ENCODE measurements at places on chromosomes 3 and 15.
A peak's percentile ranks its signal among the peaks of the same experiment; 100 is the strongest.

DNA sequence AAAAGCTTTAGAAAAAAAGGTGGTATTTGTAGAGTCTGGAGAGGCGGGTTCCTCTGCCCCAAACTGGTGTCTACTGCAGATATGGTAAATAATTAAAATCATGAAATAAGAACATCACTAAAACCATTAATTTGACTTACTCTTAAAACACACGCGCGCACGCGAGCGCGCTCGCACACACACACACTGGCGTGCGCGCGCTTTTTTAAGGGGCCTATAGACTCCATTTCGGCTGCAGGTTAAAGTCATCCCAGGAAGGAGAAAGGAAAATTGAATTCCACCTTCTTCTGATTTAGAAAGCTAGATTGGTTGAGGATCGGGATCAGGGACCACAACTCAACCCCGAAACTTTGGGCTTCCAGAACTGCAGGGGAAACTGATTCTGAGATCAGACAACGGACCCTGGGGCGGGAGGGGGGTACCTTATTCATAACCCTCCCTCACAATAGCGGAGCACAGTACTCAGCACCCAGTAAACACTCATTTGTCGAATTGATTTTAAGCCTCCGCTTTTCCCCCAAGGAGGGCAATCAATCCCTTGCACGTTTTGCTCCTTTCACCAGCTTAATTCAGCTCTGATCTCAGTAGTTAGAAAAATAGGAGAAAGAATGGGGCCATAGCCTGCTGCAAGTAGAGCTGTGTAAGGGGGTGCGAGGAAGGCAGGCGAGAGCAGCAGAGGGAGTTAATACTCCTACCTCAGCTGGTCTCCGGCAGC is 509 bp upstream of the LRRC3B start:
- no peak for DNase-seq

DNA sequence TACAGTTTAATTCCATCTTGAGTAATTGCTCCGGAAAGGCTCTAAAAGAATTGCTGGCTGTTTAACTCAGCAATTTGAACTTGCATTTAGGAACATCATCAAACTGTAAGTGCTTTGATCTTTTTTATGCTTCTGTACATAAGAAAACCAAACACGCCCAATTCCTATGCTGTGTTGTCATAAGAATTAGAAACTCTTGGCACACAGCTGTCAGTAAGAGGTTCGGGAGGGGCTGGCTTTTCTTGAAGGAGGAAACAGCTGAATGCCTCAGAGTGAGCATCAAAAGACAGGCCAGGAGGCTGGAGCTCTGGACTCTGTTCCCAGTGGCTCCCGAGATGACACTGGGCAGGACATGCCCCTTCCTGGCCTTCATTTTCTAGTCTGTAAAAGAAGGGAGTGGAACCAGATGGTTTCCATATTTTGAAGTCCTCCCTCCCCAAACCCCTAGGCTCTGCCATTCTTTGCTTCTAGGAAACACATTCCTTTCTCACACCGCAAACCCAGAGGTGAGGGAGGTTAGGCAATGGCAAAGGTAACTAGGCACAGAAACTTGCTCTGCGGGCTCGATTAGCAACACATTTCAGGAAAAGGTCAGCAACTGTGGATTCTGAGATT is 73.7 kb upstream of the DLG1 start:
- no peak for DNase-seq

GRCh38 chr3:148026009-148026588 is 616.9 kb downstream of the ZIC1 start:
- DNase-seq, result no peak

- peak; percentile 24 for DNase-seq
Measured at GRCh38 chr15:90885432-90886290, 1.4 kb downstream of the FES start.

DNA sequence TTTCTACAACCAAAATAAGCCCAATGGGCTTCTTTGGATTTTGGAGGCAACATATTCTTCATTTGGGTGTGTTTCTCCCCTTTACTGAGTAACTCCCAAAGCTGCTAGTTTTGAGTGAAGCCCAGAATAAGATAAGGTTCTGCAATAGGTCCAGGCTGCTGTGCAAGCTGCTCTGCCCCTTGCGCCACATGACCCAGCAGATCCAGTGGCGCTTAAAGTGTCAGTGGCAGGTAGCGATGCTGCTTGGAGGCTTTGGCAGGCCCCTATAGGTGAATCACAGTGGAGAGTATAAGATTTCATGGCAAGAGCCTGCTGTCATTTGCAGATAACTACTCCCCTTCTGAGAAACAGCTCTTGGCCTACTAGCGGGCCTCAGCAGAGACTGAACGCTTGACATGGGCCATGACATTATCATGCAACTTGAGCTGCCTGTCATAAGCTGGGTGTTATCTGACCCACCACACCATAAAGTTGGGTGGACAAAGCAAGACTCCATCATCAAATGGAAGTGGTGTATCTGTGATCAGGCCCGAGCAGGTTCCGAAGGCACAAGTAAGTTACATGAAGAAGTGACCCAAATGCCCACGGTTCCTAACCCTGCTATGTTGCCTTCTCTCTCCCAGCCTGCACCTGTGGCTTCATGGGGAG is 88.4 kb upstream of the OXTR start:
- no peak for DNase-seq

DNA sequence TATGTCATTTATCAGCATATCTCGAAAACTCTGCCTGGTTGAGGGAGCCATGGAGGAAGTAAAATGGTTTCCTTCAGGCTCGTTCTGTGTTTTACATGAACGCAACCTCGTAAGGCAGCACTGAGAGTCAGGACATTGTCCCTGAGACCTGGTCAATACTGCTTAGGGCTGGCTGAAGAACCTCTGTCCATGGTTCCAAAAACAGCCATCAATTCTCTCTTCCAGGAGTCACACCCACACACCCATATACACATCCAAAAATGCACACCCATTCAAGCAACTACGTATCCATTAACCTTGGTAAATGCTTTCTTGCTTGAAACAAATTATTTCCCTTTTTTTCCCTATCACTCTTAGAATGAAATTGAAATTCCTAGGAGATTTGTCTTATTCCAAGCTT is 91.0 kb upstream of the CHL1 start:
- DNase-seq, result no peak
